ENCODE measurements at places on chromosomes 5 and 9.
A peak's percentile ranks its signal among the peaks of the same experiment; 100 is the strongest.

GRCh38 chr5:166262395-166262794 lies 2029.0 kb upstream of the WWC1 start:
- DNase-seq = no peak

DNA sequence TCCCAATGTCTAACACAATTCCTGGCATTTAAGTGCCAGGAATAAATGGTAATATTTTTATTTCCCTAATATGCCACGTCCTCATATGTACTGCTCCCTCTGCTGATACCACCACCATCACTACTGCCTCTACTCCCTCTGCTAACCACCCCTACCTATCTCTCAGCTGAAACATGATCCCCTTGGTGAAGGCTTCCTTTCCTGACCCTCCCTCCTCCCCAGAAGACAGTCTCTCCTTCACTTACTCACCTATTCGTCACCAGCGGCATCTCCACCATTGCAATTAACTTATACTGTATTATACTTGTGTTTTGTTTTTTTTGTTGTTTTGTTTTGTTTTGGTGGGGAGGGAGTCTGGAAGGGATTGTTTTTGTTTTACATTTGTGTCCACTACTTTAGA lies 4.8 kb downstream of the DENND1A start:
- no peak for DNase-seq

- DNase-seq = peak; percentile 88
Observed at GRCh38 chr9:83154821-83155220, 91.9 kb upstream of the RASEF start.

DNA sequence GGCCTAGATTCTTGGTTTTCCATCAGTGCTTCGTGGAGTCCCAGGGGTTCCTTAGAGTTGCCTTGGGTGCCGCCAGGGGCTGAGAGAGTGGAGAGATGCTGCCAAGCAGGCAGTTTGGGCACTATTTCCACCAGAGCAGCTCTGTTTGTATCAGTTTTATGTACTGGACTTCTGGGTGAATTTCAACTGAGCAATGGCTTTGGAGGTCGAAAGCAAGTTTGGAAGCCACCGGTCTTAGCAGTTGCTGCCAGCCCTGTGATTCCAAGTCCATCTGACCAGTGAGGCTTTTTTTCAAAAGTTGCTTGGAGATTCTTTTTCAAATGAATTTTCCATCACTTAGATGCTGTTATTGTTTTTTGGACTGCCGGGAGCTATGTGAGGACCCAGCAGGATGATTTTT lies 68.5 kb downstream of the ANGPTL2 start:
- no peak for DNase-seq

GRCh38 chr9:98099898-98100297 lies 19.1 kb downstream of the TRIM14 start:
- DNase-seq = no peak

- no peak for DNase-seq
Observed at GRCh38 chr5:110561510-110561909, 165.0 kb downstream of the TMEM232 start.

DNA sequence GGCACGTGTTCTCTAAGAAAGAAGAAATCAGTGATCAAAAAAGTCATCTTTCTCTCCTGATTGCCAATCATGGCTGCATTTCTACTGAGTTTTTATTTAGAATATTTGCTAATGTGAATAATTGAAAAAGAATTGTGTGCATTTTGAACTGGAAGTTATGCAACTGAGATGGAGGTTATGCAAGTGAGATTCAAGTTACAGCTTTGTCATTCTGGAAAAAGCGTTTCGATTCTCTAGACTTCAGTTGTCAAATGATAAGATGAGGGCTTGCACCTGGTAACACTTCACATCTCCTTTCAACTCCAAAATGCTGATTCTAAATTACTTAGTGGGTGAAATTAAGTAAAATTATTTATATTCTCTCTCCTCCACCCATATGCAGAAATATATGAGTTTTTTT lies 36.4 kb downstream of the C6 start:
- DNase-seq = no peak

- peak; percentile 47 for DNase-seq
Observed at GRCh38 chr5:181114844-181115778, 15.9 kb downstream of the OR2V1 start.

DNA sequence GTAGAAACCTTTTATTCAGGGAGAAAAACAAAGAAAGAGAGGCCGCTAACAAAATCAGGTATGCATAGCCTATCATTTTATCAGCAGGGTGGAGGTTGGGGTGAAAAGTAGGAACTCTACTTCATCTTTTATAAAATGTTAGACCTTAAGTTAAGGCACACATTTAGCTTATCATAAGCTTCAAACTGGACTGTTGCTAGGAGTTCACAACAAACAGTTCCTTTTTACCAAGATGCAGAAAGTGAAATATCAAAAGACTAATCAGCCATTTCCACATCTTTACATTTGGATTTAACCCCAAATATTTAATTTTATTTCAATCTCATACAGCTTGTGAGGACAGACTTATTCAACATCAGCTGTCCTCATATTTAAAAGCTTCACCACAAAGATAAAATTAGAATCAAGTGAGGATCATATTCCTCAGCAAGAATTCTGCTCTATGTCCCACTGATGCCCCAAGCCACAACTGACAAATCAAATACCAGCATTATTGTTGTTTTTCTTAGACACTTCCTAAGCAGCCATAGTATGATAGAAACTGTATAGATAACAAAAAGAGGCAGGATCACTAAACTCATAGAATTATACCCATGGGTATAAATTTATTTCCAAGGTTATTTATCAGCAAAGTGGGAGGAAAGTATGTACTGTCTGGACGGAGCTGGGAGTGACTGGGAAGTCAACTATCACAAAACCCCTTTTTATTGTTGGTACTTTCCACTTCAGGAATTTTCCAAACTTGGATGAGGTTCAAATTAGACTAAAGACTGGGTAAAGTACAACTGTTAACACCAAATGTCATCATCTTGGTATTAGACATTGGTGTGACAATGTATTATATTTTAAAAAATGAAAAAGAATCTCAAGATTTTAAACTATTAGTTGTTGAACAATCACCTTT lies 29.9 kb upstream of the MYOT start:
- DNase-seq = no peak

GRCh38 chr5:132961887-132962286 lies 1.5 kb downstream of the AFF4 start:
- DNase-seq = peak; percentile 10

- DNase-seq = peak; percentile 65
Observed at GRCh38 chr9:86413971-86414880, 60.0 kb upstream of the TUT7 start.

GRCh38 chr9:104740621-104741020 lies 6.9 kb upstream of the NIPSNAP3A start:
- DNase-seq = peak; percentile 69

DNA sequence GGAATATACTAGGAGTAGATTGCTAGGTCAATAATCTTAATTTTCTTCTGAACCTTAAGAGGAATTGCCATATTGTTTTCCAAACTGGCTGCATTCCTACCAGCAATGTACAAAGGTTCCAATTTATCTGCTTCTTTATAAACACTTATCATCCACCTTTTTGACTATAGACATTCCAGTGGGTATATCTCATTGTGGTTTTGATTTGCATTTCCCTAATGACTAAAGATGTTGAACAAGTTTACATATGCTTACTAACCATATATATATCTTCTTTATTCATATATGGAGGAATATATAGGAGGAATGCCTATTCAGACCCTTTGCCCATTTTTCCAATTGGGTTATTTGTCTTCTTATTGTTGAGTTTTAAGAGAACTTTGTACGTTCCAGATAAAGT lies 7.6 kb downstream of the DNAJC18 start:
- DNase-seq = no peak

GRCh38 chr5:74149395-74149794 lies 491.1 kb downstream of the ENC1 start:
- peak; percentile 79 for DNase-seq

DNA sequence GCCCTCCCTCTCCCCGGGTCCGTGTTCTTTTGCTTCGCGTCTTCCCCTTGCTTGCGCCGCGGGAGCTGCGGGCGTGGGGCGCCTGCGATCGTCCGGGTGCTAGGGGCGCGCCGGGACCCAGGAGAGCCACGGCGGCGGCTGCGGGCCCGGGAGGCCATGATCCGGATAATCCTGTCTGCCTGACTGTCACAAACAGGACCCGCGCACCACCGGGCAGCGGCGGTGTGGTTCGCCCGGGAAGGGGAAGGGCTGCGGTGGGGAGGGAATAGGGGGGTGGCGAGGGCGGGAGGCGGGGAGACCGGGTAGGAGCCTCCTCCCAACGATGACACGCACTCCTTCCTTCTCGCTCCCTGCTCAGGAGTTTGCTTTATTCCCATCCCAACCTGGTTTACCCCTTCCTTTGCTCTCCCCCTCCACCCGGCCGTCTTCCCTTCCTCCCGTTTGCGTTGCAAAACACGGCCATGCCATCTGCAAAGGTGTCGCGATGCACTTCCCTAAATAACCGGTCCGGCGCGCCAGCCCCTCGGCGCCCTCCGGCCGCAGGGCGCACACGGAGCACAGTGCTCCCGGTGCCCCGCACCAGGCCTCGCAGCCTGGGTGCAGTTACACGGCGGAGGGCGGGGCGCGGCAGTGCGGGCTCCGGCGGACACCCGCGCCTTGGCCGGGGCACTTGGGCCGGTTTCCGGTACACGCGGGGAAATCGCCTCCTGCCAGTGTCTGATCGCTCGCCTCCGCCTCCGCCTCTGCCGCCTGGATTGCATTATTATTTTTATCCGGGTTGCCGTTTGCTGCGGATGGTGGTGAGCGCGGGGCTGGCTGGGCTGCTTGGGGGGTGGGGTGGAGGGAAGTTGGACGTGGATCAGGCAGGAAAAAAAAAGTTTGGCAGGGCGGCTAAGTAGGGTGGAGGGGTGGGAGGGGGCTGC lies 1.5 kb downstream of the SMARCA2 start:
- DNase-seq = peak; percentile 61

GRCh38 chr9:37197158-37198038 lies 77.0 kb downstream of the ZCCHC7 start:
- DNase-seq = peak; percentile 56

DNA sequence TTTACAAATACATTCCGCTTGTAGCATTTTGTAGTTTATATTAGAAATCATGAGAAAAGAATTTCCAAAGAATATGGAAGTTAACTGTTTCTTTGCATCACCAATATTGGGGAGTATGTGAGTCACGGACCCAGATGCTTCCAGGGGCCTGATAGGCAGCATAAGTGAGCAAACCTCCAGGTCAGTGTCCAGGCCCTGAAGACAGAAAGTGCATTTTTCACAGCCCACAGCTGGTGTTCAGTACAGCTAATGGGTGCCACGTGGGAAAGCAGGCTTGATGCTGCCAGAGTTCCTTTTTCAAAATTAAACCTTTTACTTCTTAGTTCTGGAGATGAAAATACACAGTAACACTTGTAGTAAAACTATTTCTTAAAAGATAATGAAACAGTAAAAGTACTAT lies 454.4 kb upstream of the ACTBL2 start:
- no peak for DNase-seq

- no peak for DNase-seq
Observed at GRCh38 chr5:41708604-41708940, 161.7 kb downstream of the OXCT1 start.

DNA sequence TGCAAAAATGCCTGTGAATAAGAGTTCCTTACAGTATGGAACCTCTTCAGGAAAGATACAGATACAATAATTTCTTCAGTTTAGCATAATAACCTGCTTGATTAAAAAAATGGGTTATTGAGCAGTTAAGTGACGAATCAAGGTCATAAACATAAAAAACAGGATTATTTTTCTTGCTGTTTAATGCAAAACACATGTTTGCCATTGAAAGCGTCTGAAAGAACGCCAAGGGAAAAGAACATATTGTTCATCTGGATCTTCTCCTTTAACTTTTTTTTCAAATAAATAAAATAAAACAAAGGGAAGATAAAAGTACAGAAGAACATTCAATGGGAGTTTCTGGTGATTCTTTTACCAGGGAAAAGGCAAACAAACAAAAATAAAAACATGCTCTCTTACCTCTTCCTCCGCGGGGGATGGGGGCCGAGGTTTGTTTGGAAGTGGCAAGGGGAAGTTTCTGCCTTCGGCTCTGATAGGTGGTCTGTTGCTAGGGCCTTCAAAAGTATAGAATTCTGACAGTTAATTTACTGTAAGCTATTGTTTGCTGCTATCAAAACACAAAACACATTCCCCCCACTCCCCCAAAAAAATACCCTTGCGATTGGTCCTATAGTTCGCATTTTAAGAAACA lies 20.1 kb downstream of the C5orf58 start:
- no peak for DNase-seq

- DNase-seq = no peak
Observed at GRCh38 chr9:73183917-73184861, 32.5 kb downstream of the ANXA1 start.

DNA sequence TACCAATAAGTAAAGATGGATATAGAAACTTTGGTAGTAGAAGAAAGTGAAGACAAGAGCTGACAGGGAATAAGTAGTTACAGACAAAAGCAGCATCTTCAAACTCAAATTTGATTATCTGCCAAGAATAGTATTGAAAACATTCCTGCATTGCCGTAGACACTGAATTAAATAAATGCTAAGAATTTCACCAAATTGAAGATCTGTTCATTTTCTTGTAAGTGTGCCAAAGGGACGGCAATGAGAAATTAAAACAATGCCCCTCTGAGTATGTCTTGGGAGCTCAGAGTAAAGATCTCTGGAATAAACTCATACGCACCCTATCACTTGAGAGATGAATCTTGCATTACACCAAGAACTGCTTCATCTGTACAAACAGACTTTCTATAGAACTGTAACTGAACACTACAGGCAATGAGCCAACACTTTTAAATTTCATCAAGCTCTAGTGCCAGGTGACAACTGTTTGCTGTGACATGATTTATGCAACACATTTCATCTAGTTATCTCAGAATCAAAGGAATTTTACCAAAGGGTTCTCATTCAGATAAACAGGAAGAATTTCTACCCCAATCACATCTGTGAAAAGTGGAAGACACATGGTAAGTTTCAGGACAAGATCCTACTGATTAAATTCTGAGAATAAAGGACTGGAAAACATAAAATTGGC lies 66.9 kb downstream of the RFX3 start:
- no peak for DNase-seq

DNA sequence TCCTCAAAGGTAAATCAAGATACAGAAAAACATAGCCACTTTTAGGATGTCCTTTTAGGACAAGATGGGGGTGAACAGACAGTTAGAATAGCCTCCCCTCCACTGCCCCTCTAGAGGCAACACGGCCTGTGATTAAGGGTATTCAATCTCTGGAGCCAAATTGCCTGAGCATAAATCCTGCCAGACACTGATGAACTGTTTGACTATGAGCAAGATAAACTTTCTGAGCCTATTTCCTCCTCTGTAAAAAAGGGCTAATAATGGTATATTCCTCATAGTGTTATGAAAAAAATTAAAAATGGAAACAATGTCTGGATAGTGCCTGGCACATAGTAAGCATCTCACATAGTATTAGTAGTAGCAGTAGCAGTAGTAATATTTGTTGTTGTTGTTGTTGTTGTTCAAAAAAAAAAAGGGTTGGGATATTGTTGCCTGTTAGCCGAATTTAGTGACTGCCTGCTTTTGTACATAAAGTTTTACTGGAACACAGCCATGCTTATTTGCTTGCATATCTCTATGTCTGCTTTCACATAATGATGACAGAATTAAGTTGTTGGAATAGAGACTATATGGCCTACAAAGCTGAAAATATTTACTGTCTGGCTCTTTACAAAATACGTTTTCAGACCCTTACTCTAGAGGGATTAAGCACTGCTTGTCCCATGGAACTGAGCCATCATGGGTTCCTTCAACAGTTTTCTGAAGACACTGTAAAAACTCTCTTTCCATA lies 536.3 kb downstream of the TLE4 start:
- DNase-seq = no peak
